ENCODE measurements at places on chromosomes 11 and 22.

DNA sequence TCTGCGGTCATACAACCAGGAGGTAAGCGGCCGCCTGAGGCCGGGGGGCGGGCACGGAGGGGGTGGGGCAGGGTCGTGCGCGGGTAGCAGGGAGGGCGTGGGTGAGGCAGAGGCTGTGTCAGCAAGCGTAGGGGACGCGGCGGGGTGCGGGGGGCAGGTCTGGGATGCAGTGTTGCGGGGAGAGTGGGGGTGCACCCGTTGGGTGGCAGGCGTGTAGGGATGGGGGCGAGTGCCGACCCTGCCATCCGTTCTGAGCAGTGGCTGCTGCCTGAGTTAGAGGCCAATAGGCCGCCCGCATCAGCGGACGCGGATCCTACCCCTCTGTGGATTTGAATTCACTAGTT lies 1.4 kb downstream of the RIC8A start:
- DNase-seq, result no peak

GRCh38 chr11:131537196-131537595 lies 166.8 kb downstream of the NTM start:
- DNase-seq, result no peak

- peak; percentile 19 for DNase-seq
Observed at GRCh38 chr22:19631899-19632667, 82.2 kb upstream of the SEPTIN5 start.

- peak; percentile 53 for DNase-seq
Observed at GRCh38 chr11:108958368-108959104, 293.7 kb downstream of the DDX10 start.

DNA sequence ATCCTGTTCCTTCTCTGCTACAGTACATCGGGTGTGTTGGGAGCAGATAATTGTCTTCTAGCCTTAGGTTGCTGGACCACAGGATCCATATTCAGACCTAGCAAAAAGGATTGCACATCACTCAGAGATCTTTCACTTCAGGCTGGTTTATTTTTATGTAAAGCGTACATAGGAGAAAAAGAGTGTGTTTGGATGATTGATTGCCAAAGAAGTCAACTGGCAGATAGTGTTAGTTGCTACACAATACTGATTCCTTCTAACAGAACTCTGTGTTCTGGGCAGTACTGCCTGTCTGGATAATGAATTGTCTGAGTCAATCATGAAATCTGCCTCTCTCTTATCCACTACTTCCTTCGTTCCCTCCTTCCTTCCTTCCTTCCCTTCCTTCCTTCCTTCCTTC lies 31.0 kb upstream of the PGM2L1 start:
- DNase-seq, result no peak

DNA sequence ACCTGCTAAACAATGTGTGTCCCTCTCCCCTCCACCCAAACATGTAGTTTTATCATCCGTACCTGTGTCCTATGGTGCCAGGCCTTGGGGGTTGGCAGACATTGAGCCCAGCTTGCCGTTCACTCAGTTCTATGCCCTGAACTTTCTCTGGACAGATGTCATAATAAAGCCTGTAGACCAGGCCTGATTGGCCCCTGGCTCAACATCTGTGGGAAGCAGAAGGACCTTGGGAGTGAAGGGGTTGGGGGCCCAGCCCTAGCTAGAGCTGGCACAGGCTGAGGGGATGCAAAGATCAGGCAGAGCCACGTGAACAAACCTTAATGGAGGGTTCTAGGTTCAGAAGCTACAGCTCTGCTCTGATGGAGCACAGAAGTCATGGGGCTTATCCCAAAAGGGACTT lies 600.6 kb downstream of the BUD13 start:
- DNase-seq, result no peak

- DNase-seq, result no peak
Observed at GRCh38 chr11:8988329-8989234, 15.2 kb downstream of the NRIP3 start.

- no peak for DNase-seq
Observed at GRCh38 chr22:36199001-36199551, 2.5 kb downstream of the APOL4 start.

DNA sequence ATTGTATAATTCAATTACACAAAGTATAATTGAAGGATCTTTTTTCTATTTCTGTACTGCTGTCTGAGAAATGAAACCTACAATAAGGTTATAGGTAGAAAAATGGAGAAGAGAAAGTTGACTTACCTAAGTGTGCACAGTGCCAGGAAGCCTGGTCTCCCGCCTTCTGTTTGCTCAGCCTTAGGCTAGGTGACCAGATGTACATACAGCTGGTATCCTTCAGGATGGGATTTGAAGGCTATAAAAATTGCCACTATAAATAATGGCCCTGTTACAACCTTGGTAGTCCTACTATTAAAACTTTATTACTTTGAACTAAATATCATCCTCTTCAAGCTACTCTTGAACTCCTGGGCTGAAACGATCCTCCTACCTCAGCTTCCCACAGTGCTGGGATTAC lies 19.7 kb downstream of the OR51E2 start:
- no peak for DNase-seq

DNA sequence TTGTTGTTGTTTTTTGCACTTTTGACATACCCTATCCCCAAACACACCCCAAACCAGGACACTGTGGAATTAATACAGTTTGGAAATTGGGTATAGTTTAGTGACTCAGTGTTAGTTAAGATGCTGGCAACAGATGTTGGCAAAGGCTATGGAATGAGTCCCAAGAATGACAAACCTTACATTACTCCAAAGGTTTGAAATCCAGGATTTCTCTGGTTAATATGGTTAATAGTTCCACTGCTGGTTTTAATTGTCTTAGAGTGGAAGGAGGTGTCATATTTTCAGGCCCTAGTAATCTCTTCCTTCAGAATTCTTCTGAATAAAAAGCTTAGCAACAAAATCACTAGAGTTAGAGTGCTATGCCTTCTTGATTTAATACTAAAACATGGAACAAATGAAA lies 775 bp downstream of the LPXN start:
- DNase-seq, result no peak

DNA sequence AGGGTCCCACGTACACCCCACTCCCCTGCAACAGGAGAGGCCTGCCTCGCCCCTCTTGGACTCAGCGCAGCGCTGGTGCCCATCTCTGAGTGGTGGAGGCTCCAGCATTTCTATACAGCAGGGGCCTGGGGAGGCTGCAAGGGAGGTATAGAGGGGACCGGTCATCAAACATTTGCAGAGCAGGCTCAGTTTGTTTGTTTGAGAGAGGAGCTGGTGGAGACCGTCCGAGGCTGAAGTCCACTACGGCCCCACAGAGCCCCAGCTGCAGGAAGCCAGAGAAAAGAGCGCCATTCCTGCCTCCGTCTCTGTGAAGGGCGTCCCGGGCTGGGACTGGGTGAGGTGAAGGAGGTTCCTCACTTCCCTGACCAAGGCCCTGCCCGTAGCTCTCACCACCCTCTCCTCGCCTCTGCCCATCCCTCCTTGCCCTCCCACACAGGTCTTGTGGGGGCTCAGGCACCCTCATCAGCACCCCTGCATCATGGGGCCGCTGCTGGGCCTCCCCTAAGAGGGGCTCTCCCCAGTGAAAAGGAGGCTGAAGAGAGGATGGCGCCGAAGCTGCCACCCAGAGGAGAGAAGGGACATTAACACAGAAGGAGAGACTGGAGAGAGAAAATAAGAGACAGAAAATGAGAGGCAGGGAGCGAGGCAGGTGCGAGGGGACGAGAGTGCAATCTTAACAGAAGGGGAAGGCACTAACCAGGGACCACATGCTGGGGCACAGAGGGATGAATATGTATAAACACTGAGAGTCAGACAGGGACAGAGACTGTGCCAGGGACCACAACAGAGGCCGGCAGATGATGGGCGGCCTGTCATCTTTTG lies 24.5 kb downstream of the RPUSD4 start:
- DNase-seq, result no peak
